ENCODE measurements at places on chromosomes 4 and X.

- no peak for DNase-seq
These were observed 106.2 kb downstream of the TMA16 start for GRCh38 chr4:163600727-163601126.

DNA sequence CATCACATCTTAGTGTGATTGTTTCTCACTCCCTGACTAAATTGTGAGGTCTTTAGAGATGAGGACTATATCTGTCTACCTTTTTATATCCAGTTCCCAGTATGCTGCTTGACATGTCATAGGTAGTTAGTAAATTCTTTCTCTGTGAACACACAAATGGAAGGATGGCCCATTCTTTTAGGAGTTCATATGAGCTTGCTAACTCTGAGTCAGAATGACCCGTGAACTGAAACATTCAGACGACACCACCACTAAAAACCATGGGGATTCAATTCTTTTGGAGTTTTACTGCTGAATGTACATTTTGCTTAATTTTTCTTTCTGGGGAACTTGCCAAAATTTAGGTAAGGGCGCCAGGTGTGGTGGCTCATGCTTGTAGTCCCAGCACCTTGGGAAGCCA is 13.9 kb downstream of the OFD1 start:
- no peak for DNase-seq

GRCh38 chr4:108488865-108489264 is 131.5 kb upstream of the RPL34 start:
- DNase-seq = no peak

GRCh38 chr4:169334335-169334734 is 63.6 kb upstream of the SH3RF1 start:
- DNase-seq = no peak

DNA sequence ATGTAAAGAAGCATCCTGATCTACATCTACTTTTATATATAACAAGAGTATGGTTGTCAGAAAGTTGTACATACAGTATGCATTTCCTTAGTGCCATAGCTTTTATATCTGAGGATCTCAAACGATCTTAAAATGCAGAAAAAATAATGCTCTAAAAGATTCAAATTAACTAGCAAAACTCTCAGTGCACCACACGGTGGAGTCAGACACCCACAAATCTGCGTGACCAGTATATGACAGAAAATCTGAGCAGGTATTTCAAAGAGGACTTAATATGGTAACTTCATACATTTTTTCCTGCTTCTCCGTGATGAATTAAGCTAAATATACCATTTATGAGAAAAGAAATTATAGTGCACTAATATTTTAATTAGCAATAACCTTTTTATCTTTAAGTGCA is 803.0 kb downstream of the DMD start:
- DNase-seq = no peak

- no peak for DNase-seq
These were observed 96.2 kb upstream of the GPRIN3 start for GRCh38 chr4:89403826-89404225.

All from H54 (cell line).